Endothelial cell (in vitro differentiated cells): ENCODE measurements at places on chromosomes 7 and 10. TPM values are rescaled to one million over a fixed set of nuclear protein-coding genes. Genes with fewer than 3 reads are reported as not detected.

FEZF1 gene
- 0.28 TPM for total RNA-seq

AGR3 gene
- total RNA-seq: not detected

ITIH5 gene
- 0.36 TPM for total RNA-seq

GALNT17 gene
- 0.38 TPM for total RNA-seq

NAT16 gene
- total RNA-seq: not detected

NKX6-2 gene
- total RNA-seq: not detected

AKR1C8 gene
- not detected for total RNA-seq

AKR1C4 gene
- not detected for total RNA-seq

PIK3CG gene
- total RNA-seq: 2.4 TPM

CAV2 gene
- total RNA-seq: 35.5 TPM

HECW1 gene
- total RNA-seq: 0.15 TPM

TMEM196 gene
- not detected for total RNA-seq

CCL24 gene
- not detected for total RNA-seq

GPR26 gene
- total RNA-seq: 0.05 TPM

LIPF gene
- total RNA-seq: not detected

VAX1 gene
- total RNA-seq: 26.3 TPM

FANK1 gene
- 9.4 TPM for total RNA-seq

NPTX2 gene
- total RNA-seq: 0.44 TPM

C10orf53 gene
- not detected for total RNA-seq

NYAP1 gene
- total RNA-seq: 2.2 TPM

MACC1 gene
- total RNA-seq: 0.69 TPM

PRKAR2B gene
- 28.4 TPM for total RNA-seq
